ENCODE measurements at places on chromosomes 6 and 20.

DNA sequence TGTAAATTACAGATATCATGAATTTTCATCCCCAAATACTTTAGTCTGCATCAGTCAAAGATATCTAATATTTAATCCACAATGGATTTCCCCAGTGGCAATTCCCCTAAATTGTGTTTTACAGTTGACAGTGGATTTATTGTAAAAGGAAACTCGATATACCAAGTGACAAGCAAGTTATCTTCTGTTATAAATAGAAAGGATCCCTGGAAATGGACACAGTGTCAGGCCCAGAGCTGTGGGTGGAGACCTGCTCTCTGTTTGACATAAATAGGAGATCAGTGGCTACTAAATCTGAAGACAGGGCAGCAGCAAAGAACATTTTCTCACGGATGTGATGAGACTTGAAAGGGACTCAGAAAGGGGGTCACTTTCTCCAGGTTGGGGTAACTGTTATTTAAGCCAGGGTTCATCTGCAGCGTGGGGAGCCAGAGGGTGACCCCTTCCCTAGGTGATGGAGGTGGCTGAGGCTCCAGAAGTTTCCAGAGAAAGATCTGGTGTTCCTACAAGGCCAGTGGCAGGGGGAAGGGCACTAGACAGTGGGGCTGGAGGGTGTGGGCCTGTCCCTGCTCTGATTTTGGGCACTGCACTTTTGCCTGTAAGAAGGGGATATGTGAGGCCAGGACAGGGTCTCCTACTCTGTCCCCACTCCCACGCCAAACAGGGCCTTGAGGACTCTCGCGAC, 12.3 kb upstream of the FAM110A start:
- DNase-seq: no peak

GRCh38 chr20:63935447-63935846, 20.8 kb downstream of the UCKL1 start:
- DNase-seq: no peak

- DNase-seq: no peak
Observed at GRCh38 chr6:139967497-139967896, 593.0 kb upstream of the CITED2 start.

GRCh38 chr6:140572129-140572528, 1197.7 kb upstream of the CITED2 start:
- DNase-seq: no peak

GRCh38 chr6:45658400-45658799, 280.7 kb upstream of the SUPT3H start:
- no peak for DNase-seq

GRCh38 chr20:63691711-63692435, 4.6 kb upstream of the TNFRSF6B start:
- no peak for DNase-seq

DNA sequence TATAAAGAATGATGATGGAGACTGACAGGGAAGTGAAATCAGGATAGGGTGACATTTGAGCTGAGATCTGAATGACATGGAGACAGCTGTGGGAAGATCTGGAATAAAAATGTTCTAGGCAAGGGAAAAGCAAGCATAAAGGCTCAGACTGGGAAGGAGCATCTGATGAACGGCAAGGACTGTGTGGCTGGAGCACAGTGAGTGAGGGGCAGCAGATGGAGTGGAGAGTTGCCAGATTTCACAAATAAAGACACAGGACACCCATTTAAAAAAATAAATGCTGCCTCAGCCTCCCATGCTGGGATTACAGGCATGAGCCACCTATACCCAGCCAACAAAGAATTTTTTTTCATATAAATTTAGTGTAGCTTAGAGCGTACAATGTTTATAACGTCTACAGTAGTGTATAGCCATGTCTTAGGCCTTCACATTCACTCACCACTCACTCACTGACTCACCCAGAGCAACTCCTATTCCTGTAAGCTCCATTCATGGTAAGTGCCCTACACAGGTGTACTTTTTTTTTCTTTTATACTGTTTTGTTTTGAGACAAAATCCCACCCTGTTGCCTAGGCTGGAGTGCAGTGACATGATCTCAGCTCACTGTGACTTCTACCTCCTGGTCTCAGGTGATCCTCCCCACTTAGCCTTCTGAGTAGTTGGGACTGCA, 2.4 kb upstream of the ZBTB24 start:
- DNase-seq: no peak

DNA sequence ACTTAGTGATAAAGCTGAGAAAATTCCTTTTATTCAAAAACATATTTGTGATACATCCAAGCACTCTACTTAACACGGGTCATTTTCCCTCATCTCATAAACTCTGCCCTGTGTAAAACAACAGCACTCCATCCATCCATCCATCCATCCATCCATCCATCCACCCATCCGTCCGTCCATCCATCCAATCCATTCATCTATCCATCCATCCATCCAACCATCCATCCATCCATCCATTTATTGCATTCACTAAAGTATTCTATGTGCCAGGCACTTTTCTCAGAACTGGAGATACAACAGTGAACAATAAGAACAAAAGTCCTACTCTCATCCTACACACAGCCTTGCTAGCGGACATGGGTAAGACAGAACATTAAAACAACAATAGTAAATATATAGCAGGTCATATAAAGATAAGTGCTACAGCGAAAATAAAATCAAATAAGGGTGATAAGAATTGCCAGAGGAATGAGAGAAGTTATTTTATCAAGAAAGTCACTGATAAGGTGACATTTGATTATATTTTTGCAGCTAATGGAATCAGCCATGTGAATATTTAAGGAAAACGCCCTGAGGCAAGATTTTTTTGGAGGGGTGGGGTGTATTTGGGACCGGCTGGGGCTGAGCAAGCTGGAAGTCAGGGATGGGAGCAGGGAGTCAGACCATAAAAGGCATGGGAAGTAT, 78.2 kb downstream of the ADAT2 start:
- DNase-seq: no peak

- DNase-seq: no peak
Observed at GRCh38 chr6:142296975-142297604, 4.7 kb upstream of the ADGRG6 start.

GRCh38 chr6:106537662-106538061, 91.6 kb downstream of the RTN4IP1 start:
- no peak for DNase-seq

- DNase-seq: no peak
Observed at GRCh38 chr6:12013307-12013719, 1.2 kb downstream of the HIVEP1 start.

DNA sequence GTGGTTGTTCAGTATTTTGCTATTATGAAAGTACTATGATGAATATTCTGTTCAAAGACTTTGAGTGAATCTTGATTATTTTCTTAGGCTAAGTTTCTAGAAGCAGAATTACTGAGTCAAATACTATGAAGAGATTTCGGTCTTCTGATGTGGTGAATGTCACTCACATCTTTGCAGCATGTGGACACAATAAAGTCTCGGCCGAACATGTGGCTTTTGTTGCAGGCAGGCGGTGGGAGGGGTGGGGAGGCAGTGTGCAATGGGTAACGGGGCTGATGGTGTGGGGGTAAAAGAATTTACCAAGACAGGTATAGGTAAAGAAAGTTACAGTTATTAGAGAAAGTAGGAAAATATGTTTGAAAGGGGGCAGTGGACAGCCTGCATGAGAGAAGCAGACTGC, 156.4 kb upstream of the DTNBP1 start:
- DNase-seq: no peak

- no peak for DNase-seq
Observed at GRCh38 chr6:75029333-75029732, 176.5 kb downstream of the COL12A1 start.

DNA sequence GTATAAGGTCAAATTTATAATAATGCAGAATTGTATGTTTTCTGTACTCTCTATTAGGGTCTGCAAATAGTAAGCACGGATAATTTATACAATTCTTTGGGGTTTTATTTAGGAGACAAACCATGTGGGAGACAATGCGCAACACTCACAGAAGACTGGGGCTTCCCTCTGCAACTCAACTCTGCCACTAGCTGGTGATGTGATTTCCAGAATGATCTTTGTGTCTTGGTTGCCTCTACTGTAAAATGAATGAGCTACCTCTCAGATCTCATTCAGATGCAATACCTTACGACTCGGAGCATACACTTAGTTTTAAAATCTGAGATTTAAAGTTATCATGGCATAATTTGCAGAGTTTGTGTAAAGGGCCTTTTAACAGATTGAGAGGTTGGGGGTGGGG, 6.4 kb downstream of the MAN1A1 start:
- no peak for DNase-seq

- no peak for DNase-seq
Observed at GRCh38 chr6:41470029-41470330, 76.2 kb upstream of the FOXP4 start.

- DNase-seq: no peak
Observed at GRCh38 chr6:113978084-113978675, 7.2 kb upstream of the HDAC2 start.

DNA sequence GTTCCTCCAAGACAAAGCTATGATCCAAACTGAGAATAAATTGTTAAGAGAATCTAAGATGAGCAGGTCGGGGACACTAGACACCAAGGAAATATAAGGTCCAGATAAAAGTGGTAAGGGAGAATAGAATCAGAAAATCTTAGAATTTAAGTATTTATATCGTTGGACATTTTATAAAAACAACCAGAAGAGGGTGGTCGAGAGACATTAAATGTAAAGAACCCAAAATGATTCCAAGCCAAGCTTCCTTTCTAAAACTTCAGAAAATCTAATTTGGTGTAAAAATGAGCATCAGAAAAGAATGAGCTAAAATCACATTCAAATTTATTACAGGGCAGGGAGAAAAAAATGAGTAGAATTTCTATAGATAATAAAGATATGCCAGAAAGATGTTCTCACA, 97.8 kb upstream of the OGFRL1 start:
- no peak for DNase-seq

- no peak for DNase-seq
Observed at GRCh38 chr6:130965656-130966055, 97.4 kb downstream of the EPB41L2 start.

GRCh38 chr6:24788031-24788665, 10.6 kb downstream of the ARMH2 start:
- no peak for DNase-seq

DNA sequence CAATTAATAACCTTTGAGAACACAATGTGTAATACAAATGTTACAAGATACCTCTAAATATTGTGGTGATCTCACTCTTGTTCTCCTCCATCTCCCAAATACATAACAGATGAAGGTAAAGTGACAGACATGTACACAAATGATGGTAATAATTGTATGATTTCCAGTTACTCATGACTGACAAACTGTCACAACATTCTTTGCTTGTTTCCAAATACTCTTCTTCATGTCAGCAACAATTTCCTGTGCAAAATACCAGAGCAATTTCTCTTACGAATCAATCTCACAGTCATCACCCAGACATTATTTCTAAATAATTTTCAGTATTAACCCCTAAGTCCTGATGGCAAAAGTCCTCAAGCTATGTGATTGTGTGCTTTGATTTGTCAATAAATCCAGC, 92.9 kb downstream of the RPS12 start:
- no peak for DNase-seq

- DNase-seq: no peak
Observed at GRCh38 chr20:61439251-61439650, 187.2 kb downstream of the CDH4 start.

All from putamen (tissue), 1 donor.